ENCODE measurements at places on chromosomes 2 and 18.

DNA sequence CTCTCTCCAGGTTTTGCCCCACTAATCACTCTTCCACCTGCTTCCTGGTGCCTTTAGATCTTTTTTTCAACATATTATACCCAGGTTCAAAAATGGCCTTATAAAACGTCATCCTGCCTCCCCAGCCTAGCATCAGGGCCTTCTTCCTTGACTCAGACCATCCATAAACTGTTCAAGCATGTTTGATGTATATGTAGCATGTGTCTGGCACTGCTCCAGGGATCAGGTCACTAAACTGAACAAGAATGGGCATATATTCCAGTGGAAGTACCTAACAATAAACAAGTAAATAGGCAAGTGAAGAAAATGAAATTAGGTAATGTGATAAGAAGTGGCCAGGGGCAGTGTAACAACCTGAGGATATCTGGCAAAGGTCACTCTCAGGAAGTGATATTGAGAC, 141.2 kb downstream of the TRIB2 start:
- no peak for DNase-seq

GRCh38 chr2:48940606-48941005, 185.1 kb upstream of the LHCGR start:
- no peak for DNase-seq

DNA sequence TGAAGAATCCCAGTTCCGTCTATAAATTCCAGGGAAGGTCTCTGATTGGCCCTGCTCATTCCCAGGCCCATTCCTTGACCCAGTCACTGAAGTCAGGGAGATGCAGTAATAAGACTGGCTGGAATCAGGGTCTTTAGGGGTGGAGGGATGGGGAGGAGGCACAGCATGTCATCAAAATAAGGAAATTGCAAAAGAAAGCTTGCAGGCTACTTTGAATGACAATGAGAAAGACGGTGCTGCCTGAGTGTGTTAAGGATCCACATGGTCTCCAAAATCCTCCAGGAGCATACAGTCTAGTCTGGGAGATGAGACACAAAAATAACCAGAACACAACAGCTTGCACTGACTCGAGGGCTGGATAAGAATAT, 2.0 kb upstream of the DES start:
- no peak for DNase-seq

GRCh38 chr2:62382757-62383156, 123.2 kb downstream of the TMEM17 start:
- no peak for DNase-seq

- DNase-seq: peak; percentile 28
These were observed 782 bp downstream of the MTA3 start for GRCh38 chr2:42569116-42569711.

DNA sequence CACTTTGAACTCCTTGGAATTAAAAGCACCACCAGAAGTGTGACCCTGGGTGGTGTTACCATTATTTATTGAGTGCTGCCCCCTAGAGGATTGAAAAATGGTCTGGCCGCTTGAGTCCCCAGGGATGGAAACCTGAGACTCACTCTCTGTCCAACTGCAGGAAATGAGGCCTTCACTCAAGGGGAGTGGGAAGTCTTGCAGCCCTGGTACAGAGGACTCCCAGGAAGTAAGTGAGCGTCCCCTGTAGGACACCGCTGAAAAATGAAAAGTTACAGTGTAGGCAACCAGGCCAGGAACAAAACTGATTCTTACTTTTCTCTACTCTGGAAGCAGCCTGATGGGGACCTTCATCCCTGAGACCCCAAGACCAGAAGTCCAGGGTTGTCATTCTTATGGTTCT, 2.2 kb upstream of the NRP2 start:
- DNase-seq: peak; percentile 71

DNA sequence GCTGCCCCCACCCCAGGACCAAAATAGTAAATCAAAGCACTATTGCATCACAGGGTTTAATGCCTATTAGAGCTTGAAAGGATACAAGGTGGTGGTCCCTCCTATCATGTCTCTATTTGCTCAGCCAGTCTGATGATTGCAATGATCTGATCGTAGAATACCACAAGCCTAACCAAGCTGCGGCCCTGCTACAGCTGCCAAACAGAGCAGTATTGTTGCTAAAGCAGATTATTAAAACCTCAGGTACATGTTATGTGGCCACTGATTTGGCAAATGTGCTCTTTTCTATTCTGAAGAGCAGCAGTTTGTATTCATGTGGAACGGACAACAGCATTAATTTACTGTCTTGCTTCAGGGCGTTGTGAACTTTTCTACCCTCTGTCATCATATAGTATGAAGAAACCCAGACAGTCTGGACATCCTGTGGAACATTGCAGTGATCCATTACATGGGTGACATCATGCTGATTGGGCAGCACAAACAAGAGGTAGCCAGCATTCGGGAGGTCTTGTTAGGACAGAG, 8.4 kb upstream of the VAPA start:
- no peak for DNase-seq

DNA sequence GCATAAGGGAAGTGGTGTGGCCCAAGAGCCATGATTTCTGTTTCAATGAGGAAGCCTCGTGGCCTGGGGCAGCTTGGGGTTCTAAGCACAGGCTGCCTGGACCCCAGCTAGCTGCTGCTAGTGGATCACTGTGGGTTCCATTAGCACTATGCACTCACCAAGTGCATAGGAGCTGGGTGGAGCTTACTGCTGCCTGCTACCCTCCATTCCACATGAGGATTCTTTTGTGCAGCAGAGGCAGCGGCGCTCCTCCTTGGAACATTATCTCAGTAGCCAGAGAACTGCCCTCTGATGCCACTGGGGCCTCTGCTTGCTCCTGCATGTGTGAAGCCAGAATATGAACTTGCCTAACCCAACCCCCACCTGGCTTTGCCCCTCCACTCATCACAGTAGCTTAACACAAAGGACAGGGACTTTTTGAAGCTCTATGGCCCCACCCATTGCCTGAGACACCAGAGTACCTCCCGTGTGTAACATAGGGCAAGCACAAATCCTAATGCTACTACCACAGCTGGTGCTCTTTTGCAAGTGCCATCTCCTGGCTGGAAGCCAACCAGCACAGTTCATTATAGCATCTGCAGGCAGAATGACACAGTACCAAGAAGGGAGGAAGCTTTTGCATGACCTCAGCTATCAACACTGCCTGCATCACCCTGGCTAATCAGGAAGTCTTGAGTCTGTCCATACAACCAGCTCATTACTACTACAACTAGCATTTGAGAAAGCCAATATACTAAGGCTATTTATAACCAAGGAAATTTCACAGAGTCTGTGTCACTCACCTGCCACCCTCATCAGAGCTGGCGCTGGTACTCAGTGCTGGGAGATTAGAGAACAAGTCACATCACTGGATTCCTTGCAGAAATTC, 297.0 kb upstream of the GULP1 start:
- no peak for DNase-seq

DNA sequence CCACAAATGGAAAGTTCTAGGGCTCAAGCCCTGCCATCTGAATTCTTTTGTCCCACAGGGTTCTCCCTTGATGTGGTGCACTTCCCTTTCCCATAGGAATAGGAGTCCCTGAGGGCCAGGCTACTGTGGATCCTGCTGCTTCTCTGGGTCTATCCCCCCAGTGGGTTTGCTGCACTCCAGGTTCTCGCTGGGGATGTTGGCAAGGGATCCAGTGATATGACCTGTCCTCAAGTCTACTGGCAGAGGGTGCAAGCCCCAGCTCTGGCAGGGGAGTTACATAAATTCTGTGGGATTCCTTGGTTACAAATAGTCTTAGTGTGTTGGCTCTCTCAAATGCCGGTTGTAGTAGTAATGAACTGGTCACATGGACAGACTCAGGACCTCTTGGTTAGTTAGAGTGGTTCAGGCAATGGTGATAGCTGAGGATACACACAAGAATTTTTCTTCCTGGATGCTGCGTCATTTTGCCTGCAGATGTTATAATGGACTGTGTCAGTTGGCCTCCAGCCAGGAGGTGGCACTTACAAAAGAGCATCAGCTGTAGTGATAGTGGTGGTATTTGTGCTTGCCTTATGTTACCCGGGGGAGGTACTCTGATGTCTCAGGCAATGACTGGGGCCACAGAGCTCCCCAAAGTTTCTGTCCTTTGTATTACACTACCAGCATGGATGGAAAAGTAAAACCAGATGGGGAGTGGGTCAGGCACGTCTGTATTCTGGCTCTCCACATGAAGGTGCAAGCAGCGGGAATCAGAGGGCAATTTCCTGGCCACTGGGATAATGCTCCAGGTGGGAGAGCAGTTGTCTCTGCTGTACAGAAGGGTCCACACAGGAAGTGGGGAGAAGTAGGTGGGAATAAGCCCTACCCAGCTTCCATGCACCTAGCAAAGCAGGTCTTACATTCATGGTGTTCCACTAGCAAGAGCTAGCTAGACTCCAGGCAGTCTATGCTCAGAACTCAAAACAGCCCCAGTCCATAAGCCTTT, 267.9 kb downstream of the SOX11 start:
- DNase-seq: no peak

DNA sequence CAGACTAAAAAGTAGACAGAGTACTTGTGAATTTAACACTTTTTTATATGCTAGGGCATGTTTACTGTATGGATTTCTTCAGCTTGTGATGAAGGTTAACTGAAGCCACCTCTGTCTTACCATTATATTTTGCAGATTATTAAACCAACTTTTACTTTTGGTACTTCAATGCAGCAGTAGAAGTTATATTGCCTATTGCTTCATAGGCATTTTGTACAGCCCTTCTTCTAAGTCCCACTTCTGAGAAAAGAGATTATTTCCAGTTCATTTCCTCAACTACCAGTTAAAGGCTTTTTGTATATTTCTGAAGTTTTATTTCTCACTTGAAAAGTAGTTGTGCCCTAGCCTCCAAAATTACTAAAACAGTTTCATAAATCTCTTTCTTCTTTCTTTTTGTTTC, 256.4 kb upstream of the FBXO11 start:
- no peak for DNase-seq

- DNase-seq: no peak
These were observed 7.8 kb downstream of the AGAP1 start for GRCh38 chr2:235501673-235502031.

GRCh38 chr2:145652036-145652435, 1132.1 kb upstream of the ZEB2 start:
- DNase-seq: no peak

DNA sequence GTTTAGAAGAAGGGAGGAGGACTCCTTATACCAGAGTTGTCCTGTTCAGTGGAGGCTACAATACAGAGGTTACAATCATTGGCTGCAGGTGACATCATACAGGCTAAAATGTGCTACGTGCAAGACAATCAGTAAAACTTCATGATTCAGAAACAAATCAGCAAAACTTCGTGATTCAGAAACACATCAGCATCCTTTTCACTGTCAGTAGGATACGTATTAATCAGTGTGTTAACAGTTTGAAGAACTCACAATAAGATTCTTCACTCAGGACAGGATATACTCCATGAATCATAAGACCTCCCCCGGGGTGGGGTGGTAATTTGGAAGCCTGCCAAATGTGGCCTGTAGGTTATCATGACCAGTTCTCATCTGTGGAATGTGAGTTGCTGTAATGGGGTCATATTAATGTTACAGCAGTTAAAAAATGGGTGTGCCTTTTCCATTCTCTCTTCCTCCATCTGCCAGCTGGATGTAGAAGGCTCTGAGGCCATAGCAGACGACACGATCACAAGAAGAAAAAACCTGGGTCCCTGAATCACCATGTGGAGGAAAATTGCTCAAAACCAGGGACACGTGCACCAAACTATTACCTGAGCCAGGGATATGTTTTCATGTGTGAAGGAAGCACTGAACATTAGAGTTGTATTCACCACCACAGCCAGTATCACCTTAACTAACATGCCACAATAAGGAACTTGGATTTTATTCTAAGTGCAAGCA, 134.8 kb upstream of the CREB1 start:
- DNase-seq: no peak

GRCh38 chr2:198127627-198128026, 323.2 kb downstream of the PLCL1 start:
- peak; percentile 4 for DNase-seq

- no peak for DNase-seq
These were observed 33.9 kb downstream of the ACOXL start for GRCh38 chr2:110766291-110766690.

DNA sequence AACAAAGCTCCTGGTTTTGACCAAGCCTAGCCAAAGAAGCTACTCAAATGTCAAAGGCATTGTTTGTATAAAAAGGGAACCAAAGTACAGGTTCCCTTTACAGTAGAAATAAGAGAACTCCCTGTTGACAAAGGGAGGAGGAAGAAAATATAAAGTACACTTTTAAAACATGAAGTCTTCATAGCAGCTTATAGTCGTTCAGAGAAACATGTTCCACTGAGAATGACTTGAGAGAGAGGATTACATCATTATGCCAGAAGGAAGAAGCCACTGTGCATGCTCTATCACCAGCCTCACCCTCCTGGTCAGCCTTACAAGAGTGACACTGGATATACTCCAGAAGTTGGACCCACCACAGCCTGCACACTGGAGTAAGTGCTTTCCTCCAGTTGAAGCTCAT, 2.5 kb upstream of the DHRS9 start:
- no peak for DNase-seq

DNA sequence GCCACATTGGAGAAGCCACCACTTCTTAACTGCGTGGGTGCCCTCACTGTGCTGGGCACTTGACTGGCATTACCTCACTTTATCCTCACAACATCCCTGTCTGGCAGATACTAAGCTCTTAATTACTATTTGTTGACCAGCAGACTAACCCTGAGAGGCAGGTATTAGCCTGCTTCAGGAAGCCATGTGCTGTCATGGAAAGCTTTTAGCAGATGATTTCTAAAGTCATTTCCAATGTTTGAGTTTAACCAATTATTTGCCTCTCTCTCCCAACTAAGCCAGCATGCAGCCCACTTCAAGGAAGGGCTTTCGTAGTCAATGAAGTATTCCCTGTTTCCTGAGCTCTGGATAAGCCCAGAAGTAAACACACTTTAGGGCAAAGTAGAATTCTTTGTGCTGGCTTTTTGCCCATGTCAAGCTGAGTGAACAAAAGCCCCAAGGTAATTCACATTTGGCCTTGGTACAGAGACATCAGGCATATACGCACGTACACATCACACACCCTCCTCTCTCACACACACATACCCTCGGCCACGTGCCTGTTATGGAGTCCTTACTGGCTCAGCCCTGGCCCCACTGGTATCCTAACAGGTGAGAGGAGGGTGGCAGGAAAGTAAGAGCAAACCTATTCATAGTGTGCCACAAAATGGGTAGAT, 108.6 kb downstream of the C1D start:
- no peak for DNase-seq

GRCh38 chr2:120396013-120396860, 50.3 kb downstream of the INHBB start:
- no peak for DNase-seq

DNA sequence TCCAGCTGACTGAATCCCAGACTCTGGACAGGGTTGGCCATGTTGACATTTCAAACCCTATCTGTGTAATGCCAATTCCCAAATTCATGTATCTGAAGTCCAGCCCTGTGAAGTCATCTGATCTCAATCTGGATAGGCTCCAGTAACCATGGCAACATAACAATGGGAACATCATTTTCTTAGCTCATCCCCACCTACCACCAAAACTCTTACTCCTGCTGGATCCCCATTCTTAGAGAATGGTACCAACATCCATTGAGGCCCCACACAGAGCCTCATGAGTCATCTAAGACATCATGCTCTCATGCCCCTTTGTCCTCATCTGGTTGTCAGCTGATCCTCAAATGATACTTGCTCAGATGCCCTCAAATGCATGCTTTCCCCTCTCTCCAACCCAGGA, 58.9 kb upstream of the TEX51 start:
- no peak for DNase-seq

GRCh38 chr2:210997373-210997772, 441.0 kb downstream of the CPS1 start:
- DNase-seq: no peak

Data from B cell (primary cell).